ENCODE measurements at places on chromosomes 1 and 21.

GRCh38 chr1:205251576-205251975, 23.8 kb downstream of the TMCC2 start:
- DNase-seq: no peak

- no peak for DNase-seq
Observed at GRCh38 chr1:8651236-8651890, 166.1 kb downstream of the RERE start.

- DNase-seq: no peak
Observed at GRCh38 chr1:181119093-181119989, 30.8 kb downstream of the IER5 start.

DNA sequence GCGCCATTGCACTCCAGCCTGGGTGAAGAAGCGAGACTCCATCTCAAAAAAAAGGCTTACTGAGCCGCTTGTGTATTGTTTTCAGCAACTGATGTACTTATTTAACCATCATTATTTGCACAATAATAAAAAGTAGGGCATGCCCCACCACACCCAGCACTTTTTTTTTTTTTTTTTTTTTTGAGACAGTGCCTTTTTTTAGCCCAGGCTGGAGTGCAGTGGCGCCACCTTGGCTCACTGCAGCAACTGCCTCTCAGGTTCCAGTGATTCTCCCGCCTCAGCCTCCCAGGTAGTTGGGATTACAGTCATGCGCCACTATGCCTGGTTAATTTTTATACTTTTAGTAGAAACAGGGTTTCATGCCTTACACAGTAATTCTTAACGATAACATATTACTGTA, 12.2 kb upstream of the TRNAU1AP start:
- no peak for DNase-seq

DNA sequence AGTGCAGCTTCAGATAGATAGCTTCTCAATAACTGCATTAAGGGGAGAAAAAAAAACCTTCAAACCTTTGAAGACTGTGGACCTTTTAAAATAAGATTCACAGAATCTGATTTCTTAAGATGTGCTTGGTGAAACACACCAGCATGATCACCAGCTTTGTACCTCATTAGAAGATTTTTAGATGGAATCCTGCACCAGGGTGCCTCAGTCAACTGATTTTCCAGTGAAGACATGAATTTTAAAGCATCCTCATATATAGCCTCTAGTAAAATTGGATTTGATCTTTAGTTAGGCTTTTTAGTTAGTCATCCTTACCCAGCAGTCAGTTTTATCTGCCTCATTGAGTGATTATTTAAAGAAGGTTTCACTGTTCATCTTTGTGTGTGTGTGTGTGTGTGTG, 208.6 kb upstream of the DEPDC1 start:
- no peak for DNase-seq

GRCh38 chr1:181160998-181161870, 72.7 kb downstream of the IER5 start:
- DNase-seq: no peak

DNA sequence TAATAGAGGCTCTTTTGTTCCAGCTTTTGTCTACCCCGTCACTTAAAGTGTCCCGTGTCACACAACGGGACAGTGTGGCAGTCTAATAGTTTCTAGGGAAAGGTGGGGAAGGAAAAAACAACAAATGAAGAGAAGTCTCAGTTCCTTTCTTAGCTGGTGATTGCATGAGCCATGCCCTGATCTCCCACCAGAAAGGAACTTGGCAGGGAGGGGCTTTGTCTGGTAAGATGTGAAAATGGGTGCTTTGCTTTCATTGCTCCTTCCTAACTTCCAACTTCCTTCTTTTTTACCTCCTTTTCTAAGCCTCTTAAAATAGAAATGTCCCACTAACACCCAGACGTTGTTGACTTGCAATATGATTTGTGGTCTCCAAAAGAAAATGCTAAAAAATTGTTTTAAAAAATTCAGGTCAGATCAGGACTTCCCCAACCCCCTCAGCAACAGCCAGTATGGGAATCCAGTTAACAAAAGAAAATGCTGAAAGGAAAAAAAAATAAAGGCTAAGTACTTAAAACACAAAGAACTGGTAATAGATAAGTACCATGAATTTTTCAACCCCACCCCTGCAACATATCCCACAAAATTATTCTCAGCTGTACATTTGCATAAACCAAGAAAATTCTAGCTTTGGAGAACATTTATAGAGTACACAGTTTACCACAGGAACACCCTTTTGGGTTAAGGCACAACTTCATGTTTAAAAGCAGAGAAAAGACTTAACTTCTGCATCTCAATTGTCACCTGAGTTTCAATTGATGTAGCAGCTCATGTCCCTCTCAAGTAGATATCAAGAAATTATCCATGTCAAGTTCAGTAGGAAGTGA, 106.2 kb downstream of the NIBAN1 start:
- no peak for DNase-seq

- no peak for DNase-seq
Observed at GRCh38 chr21:32186804-32187203, 92.0 kb downstream of the MIS18A start.
